Cardiac muscle cell (in vitro differentiated cells and primary cell): ENCODE measurements at places on chromosomes 6 and 20. TPM values are rescaled to one million over a fixed set of nuclear protein-coding genes. Genes with fewer than 3 reads are reported as not detected.

GRCh38 chr6:43122146-43122545 lies 46.0 kb downstream of the PTK7 start:
- DNase-seq, result no peak

DNA sequence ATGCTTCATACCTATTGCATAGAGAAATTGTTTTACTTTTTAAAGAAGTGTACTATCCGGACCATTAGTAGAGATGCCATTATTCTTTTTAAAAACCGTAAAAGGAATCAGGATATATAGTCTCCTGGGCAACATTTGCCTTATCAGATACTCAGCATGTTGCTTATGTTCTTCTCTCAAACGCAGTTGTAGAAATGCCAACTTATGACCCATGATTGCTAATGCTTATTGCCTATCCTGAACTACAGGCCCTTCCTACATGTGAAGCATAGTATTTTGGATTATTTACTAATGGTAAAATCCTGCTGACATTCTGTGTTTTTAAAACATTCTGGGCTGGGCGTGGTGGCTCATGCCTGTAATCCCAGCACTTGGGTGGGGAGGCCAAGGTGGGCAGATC lies 99.5 kb downstream of the FOXO3 start:
- DNase-seq, result no peak

DNA sequence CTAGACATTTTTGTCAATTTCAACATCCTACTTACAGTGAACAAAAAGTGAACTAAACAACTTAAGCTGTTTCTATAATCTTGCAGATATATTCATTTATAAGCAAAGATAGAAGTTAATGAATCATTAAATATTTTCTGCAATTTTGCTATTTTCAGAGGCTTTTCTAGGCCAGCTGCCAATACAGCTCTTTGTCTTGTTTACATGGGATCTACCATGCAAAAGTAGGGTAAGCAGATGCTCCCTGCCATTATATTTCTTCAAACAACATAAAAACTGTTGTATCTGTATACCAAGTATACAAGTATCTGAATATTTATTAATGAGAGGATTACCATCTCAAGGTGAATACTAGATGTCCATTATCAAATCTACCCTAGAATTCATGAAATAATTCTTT lies 15.4 kb downstream of the PNISR start:
- no peak for DNase-seq

DNA sequence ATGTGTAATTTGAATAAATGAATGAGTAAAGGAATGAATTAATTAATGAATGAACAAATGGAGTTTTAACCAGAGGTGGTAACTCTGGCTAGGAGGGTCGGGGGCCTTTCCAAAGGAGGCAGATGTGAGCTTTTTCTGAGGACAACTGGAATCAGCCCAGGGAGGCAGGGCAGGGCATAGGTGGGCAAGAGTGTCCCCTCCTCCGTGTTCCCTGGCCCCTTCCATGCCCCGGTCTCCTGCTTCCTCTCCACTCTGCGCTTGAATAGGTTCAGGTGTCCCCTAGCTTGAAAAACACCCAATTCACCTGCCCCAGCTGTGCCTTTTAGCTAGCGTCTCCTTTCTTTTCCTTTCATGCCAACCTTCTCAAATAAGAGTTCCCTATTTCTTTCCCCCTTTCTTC lies 473.1 kb downstream of the CDH26 start:
- no peak for DNase-seq

DNA sequence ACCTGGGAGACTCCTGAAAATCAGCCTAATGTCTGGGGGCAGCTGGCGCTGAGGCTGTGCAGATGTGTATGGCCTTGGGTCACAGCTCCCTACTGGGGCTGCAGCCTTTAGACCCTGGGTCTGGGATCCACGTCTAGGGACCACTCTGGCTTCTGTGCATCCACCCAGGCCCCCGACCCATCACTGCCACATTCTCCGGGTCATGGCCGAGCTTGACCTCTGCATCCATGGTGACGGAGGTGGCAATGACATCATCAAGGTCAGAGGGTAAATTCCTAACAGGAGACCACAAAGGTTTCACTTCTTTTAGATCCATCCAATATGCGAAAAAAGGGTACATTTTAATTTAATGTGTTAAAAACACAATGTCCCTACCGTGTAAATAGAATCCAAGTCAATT lies 14.5 kb upstream of the PCMTD2 start:
- DNase-seq, result no peak

- DNase-seq, result no peak
Measured at GRCh38 chr6:90425161-90425641, 128.6 kb upstream of the BACH2 start.

DNA sequence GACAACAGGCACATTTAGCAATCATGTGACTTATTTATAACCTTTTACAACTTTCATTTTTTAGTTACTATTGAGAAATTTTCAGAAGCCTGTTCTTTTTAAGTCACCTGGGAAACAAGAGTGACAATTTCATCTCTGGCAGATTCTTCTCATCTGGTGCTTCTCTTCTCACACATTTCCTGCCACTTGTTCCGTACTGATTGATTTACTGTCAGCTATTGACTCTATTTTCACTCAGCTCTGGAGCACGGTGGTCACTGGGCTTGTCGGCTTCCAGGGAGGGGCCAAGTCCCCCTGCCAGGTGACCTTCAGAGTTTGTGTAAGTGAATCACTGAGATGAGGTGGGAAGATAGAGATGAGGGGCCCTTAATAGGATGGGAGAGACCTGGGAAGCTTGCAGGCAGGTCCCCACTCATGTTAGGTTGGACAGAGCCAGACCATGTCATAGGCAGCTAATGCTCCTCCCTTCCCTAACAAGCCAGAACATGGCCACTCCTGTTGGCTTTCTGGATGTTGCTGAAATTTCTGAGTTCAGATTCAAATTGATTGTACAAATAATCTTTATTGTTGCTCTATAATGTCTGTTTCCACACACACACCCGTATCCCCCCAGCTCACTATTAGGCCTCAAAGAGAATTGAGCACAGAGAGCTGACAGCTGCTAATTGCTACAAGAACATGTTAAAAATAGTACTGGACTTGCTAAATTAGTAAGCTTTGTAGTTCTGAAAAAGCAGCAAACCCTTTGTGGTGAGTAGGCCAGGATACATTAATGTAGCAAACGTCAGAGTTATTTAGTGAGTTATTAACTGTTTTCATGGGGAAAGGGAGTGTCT lies 13.3 kb downstream of the DUSP22 start:
- peak; percentile 31 for DNase-seq

The LKAAEAR1 gene
- 0.21 and 5.6 TPM in 2 replicates for total RNA-seq

GRCh38 chr6:63440594-63440993 lies 120.8 kb upstream of the LGSN start:
- no peak for DNase-seq
